ENCODE measurements at places on chromosomes 7 and 10.

GRCh38 chr7:101664436-101664835, 35.3 kb upstream of the MYL10 start:
- DNase-seq = no peak

- DNase-seq = no peak
Measured at GRCh38 chr10:32348297-32349198, 1.6 kb upstream of the EPC1 start.

GRCh38 chr10:122286867-122287266, 15.8 kb downstream of the BTBD16 start:
- no peak for DNase-seq

DNA sequence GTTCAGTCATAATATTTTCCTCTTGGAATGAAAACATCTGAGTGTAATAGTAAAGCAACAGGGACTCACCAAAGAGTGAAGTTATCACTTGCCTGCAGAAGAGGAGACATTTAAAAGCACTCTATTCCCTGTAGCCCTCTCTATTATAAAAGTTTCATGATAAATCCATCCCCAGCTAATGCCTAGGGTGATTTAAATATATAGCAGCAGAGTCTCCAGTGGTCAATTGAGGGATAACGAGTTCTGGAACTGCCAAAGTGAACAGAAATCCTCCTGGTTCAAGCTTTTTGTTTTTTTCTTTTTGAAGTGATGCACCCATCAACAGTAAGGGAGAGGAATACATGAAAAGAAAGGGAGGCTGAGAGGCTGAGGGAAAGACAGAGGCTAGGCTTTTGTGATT, 87.3 kb downstream of the EVX1 start:
- no peak for DNase-seq

DNA sequence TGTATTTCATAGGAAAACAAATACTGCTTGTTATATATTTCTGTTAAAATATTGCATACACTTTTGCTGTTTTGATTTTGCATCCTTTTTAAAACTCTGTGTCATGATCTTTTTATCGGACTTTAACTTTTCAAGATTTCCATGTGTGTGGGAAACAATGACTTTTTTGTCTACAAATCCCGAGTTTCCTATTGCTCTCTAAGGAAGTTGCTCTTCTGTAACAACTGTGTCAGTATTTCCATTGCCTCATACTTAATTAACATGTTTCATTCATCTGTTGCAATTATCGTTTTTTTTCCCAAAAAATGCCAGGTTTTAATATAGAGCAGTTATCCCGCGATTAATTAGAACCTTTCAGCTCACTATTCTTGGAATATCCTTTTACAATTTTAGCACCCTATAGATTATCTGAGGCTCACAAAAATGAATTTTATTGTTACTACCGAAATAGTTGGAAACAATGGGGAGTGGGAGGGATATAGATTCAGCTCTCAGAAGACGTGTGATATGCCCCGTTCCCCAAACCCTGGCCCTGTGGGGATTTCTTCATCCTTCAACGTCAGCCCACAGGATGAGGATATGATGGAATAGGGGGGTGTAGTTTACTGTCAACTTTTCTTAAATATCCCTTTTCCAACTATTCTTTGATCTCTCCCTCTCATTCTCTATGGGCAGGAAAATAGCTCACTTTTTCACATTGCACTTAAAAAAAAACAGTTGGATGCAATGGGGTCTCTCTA, 297.6 kb upstream of the IGFBP3 start:
- DNase-seq = no peak

GRCh38 chr7:146510088-146510680, 393.6 kb downstream of the CNTNAP2 start:
- no peak for DNase-seq

GRCh38 chr7:44633254-44634186, 27.1 kb downstream of the OGDH start:
- no peak for DNase-seq

GRCh38 chr7:146090023-146090645, 26.5 kb upstream of the CNTNAP2 start:
- DNase-seq = no peak

DNA sequence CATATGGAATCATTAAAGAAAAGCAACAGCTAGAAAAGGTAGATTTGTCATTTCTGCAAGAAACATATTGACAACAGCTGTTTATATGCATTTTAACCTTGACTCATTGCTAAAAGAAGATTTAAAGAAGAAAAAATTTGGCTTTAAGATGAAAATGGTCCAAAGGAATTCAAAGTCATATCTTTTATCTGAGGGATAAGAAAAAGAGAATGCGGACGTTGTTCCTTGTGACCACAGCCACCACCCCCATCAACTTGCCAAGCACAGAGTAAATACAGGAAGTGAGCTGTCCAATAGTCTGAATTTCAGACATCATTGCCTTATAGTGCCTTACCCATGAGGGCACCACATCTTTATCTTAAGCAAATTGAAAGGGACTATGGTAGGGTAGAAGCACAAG, 7.3 kb upstream of the CRPPA start:
- DNase-seq = no peak

- DNase-seq = no peak
Measured at GRCh38 chr10:113987156-113987555, 56.5 kb upstream of the ADRB1 start.

GRCh38 chr7:66779669-66780409, 39.3 kb downstream of the RABGEF1 start:
- DNase-seq = no peak

DNA sequence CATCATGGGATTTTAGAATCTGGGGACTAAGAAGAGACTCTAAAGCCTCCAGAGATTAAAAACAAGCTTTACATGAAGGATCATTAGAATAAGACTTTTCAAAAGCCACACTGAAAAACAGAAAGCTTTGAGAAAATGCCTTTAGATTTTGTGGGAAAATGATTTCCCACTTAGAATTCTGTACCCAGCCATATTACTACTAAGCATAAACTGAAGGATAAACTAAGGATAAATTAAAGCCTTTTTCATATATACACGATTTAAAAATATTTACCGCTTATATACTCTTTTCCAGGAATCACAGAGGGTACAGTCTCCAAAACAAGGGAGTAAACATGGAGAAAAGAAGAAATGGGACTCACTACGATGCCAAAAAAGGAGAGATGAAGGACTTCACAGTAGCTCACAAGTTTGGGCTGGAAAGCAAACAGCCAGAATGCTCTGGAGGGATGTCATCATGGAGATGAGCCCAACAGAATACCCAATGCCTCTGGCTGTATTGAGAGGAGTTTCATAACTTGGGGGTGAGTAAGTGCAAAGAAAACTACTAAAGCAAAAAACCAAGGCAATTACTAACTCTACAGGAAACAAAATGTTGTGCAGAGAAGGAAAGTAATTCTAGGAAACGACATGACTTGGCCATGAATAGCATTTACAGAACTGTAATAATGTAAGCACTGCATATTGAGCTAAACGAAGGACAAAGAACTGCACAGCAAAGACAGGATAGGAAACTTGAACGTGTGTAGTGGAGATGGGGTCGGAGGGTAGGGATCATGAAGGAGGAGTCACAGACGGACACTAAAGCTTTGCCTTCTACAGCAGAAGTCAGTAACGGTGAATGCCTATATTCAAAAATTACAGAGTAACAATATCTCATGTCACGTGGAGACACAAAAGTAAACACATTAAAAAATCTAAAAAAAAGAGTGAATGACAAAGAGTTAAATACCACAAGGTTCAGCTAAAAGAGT, 61.4 kb upstream of the ASAH2 start:
- DNase-seq = no peak

GRCh38 chr7:28217143-28217542, 36.5 kb upstream of the JAZF1 start:
- no peak for DNase-seq

- DNase-seq = no peak
Measured at GRCh38 chr7:23787272-23787671, 77.3 kb downstream of the STK31 start.

DNA sequence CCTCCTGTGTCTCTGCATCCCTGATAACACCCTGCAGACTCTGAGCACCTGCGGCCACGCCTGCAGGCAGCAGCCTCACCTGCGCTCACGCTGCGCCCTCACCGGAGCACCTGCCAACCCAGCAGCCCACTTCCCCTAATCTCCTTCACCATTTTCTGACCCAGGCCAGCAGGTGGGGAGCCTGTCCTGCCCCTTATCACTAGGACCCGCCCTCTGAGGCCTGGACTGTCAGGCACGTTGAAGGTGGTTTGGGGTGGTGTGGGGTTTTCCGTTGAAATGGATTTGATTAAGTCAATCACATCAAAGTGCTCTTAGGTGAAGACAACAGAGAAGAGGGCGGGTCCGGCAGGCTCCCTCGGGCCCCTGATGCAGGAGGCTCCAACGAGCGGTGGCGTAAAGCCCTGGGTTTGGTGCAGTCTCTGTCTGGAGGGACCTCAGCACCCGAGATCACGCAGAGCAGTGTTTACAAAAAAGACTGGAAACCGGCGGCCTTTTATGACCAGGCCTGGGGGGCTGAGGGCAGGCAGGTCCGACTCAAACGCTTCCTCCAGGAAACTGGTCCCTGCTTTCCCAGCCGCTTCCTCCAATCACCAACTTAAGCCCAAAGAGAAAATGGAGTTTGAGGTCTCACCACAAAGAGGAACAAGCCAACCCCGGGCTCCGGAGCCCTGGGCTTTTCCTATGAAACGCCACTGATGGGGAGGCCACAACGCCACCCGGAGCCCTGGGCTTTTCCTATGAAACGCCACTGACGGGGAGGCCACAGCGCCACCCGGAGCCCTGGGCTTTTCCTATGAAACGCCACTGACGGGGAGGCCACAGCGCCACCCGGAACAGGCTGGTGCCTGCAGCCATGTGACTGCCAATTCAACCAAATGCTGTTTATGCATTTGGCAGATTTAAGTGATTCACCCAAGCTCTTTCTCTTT, 45.5 kb downstream of the DPYSL4 start:
- no peak for DNase-seq

DNA sequence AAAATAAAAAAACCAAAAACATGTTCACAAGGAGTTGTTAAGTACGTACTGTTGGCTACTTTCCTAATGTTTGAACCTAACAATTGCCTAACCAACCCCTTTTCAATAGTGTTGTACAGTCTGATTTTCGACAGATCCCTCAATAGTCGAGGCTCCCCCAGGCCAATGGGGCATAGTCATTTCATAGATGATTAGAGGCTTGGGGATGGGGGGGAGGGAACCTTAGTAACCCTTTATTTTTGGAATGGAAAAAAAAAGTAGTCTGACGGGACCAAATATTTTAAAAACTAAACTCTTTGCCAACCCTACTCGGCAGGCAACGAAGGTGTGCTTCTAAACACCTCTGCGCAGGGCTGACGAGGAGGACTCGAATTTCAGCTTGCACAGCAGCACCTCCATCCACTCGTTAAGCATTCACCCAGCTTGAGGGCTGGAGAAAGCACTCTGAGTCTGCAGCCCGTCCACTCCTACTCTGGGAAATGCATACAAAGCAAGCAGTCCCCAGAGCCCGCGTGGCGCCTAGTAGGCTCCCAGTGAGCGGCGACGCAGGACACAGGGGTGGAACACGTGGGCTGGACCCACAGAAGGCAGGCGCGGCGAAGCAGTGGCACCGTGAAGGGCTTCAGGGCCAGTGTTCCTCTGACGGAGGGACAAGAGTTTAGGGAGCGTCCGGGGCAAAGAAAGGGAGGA, 899 bp downstream of the PUS7 start:
- DNase-seq = peak; percentile 87

DNA sequence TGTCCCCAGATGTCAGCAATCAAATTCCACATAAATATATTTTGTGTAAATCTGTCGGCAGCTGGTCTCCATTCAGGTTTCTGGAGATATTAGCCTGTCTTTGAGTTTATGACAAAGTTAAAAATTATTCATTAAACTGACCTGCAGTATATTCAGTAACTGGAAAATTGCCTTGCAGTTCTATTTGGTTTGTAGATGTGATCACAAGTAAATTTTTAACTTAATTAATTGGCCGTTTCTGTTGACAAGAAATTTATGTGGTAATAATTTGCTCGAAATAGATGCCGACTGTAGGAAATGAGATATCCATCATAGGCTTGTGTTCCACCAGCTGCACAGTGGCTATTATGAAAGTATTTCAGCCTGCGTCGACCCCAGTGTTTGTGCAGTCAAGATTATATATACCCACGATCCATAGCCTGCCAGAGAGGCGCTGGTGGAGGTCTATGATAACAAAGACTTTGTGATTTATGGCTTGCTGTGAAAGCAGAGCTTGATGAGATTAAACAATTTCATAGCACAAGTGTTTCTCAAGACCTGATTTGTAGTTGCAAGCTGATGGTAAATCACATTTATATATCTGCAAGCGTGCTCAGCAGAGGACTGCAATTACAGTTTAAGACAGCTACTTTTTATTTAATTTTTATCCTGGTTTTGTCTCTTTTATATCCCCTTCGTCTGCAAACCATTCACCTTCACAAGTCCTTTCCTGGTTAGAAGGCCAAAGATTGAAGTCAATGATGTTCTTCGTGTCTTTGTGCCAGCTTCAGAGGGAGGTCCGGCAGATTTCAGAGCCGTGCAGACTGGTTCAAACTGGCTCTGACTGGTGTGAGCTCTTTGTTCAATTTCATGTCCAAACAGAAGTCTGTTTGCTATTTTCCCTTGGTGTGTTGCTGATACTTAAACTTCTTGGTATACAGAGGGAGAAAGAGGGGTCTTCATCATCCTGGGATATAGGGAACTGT, 850.9 kb downstream of the LRMDA start:
- DNase-seq = no peak

DNA sequence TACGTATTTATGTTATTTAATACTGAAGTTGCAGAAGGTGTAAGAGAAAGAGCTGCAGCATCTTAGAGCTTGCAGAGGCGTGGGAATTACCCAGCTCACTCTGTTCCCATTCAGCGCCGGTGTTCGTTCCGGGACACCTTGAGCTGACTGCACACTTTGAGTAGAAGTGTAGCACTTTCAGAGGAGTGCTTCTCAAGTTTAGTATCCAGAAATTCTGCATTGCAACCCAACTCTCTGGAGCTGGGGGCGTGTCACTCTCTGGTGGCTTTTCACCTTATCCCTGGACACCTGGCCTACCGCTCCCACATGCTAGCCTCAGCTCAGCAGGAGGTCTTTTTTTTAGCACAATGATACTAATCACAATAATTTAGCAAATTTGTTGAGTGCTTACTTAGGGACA, 66.4 kb upstream of the SHH start:
- peak; percentile 30 for DNase-seq

DNA sequence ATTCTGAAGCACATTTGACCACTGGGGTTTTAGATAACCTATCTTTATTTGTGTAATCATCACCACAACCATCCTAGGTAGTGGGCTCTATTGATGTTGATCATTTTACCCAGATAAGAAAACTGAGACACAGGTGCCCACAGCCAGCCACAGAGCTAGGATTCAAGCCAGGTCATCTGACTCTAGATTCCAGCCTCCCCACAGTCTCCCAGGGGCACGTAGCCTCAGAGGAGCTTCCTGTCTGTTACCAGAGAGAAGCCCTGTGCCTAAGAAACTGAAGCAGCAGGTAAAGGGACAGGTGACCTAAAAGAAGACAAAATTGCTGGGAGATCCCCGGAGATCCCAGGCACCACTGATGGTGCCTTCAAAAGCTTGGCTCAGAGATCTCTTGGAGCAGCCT, 55.8 kb downstream of the ALOX5 start:
- no peak for DNase-seq

Measured in spleen (tissue), 13 donors.